ENCODE measurements at places on chromosomes 4 and X. TPM values are rescaled to one million over a fixed set of nuclear protein-coding genes. Genes with fewer than 3 reads are reported as not detected.
A peak's percentile ranks its signal among the peaks of the same experiment; 100 is the strongest.

Gene CSAG2
- not detected for total RNA-seq

DNA sequence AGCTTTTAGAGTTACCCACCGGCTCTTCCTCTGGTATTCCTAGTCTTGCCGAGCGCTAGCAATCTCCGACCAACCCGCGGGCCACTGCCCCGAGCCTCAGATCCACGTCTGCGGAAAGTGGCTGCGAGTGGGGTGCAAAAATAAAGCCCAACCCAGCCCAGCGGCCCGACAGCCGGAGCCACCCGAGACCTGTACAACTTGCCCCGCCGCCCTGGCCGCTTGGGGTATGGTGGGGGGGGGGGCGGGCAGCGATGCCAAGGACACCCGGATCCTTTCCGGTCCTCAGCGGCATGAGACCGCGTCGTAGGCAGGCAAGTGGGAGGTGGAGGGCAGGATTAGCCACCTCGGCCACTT, 1.6 kb downstream of the SLITRK4 start:
- no peaks in the 10 kb centered on the region for H3K4me1 ChIP-seq
- peak; percentile 12 for DNase-seq
- peaks cover 2% of the 10 kb centered on the region for H3K27me3 ChIP-seq

Gene CAMK2D
- 34.7 TPM for total RNA-seq

DNA sequence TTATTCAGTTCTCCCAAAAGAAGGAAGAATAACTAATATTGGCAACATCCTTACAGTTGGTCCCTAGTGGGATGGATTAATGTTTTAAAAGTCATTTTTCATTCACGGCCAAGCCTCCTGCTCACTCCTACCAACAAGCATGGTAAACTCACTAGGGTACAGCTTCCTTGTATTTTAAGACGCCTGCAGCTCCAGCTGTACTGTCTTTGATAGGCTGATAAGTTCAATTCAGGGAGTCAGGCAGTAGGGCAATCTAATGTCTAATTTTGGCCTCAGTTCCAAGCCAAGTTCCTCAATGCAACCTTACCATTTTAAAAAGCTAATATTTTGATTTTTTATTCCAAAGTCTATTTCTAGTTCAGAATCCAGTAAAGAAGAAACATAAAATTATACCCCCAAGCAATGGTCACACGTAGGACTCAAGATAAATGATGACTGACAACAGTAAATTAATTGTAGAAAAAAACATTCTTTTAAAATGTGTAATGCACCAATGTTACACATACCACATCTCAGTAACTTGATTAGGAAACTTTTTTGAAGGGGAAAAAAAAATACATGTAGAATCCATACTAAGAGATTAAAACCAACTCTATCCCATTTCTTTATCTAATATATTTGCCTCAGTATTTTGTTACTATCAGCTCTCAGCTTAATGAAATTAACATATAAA, 9.3 kb downstream of the LCORL start:
- no peak overlapping the region for H3K27ac ChIP-seq
- peaks cover 3% of the 10 kb centered on the region for H3K4me1 ChIP-seq
- no peak overlapping the region for H3K4me3 ChIP-seq
- no peaks in the 10 kb centered on the region for H3K27me3 ChIP-seq

GRCh38 chr4:37802068-37802666, 24.3 kb upstream of the PGM2 start:
- H3K4me1 ChIP-seq: no peaks in the 10 kb centered on the region
- DNase-seq: no peak
- H3K27me3 ChIP-seq: no peaks in the 10 kb centered on the region
- no peak overlapping the region for H3K4me3 ChIP-seq

Gene GYPB
- total RNA-seq: not detected

DNA sequence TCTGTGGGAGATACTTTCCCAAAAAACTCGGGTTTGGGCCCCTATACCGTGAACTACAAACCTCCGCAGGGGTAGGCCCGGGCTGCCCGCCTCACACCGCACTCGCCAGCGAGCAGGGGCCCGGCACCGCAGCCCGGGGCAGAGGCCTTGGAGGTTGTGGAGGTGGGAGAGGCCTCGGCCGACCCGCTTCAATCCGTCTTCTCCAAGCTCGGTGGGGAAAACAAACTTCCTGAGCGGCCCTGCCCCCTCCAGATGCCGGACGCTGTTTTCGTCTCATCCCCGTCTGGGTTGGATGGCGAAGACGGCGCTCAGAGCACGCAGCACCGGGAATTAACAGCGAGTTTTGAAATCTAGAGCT, 442 bp upstream of the MCUB start:
- H3K27ac ChIP-seq: no peak overlapping the region
- H3K4me3 ChIP-seq: peak overlapping the region; percentile 54
- DNase-seq: peak; percentile 69
- H3K27me3 ChIP-seq: peaks cover 3% of the 10 kb centered on the region
- H3K36me3 ChIP-seq: no peaks in the 10 kb centered on the region

Gene PCYT1B
- 0.13 TPM for total RNA-seq

Data from kidney (tissue), 22 donors.